ENCODE measurements at places on chromosomes 1 and 21.

DNA sequence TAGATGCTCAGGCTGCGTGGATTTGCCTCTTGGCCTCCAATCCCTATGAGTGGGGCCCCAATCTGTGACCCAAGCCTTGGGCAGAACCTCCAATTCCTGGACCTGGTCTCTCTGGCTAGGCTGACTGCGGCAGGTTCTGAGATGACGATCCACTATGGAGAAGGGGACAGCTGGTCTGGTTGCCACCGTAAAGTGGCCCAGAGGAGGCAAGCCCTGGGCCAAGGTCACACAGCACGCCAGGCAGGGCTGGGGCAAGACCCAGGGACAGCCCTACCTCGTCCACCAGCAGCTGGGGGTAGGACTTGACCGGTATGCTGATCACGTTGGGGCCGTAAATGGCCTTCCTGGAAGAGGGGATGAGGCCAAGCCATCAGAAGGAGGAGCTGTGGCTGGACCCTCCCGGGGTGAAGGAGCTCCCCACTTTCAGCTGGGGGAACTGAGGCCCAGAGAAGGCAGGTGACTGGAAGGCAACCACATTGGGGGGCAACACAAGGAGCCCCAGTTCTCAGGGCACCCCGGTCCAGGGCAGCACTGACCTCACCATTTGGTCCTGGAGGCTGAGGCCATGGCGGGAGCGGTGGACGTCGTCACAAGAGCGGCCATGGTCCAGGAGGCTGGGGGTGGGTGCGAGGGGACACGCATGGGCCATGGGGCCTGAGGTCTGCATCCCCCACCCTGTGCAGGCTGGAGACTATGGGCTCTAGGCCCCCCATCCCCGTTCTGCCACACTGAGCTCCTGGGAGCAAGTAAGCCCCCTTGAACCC lies 9.8 kb downstream of the ATP13A2 start:
- DNase-seq: no peak

GRCh38 chr21:46028573-46029091 lies 47.1 kb downstream of the COL6A1 start:
- DNase-seq: no peak

GRCh38 chr1:178536844-178537371 lies 24.0 kb downstream of the TEX35 start:
- DNase-seq: no peak

- no peak for DNase-seq
Measured at GRCh38 chr1:247441606-247442005, 16.3 kb downstream of the OR2B11 start.

GRCh38 chr1:110361856-110362255 lies 22.7 kb downstream of the RBM15 start:
- no peak for DNase-seq

DNA sequence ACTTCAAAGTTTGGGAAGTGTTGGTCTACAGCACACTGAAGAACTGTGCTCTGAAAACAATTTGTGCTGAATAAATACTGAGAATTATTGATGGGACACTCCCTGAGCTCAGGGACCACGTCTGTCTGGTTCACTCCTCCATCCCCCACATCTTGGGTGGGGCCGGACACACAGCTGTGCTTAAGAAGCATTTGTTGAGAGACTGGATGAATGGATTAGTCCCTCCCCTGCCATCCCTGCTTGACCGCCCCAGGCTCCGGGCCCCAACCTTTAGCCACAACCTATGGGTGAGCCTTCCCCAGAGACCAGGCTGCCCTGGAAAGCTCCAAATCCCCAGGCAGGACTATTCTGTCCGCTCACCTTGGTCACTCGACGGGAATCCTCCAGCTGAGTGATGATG lies 7.5 kb downstream of the TRIM63 start:
- no peak for DNase-seq

GRCh38 chr1:72693376-72693775 lies 411.0 kb upstream of the NEGR1 start:
- DNase-seq: no peak

DNA sequence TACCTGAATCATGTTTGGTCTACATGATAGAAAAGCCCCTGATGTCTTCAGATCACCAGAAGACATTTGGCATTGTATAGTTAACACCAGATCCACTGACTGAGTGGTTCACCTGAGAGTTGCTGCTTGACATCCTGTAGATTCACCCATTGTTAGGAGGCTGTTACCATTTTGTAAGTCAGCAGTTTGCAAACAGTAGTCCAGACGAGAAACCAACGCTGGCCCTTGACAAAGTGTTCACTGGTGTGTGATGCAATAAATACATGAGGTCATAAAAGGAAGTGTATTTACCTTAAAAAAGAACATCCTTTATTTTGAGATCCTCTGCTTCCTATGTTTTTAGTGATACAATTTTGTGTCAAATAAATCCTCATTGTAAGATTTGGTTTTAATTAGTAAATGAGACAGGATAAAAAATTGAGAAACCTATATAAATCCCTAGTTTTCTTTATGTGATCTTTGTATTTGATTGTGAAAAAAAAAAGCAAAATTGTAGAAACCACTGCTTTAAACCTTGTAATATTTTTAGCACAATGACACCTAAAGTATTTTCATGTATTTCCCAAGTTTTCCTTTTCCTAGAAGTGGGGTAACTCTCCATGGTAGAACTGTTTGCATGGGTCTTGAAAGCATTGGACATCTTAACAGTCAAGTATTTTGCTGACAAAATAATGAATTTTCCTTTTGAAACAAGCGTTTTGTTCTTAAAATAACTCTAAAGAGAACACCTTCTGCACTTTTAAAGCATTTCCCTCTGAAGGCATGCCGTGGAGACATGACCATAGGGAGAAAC lies 204.3 kb downstream of the FGGY start:
- no peak for DNase-seq

GRCh38 chr1:230368363-230368762 lies 57.8 kb downstream of the PGBD5 start:
- DNase-seq: no peak

GRCh38 chr1:176073524-176074157 lies 133.4 kb downstream of the COP1 start:
- peak; percentile 35 for DNase-seq

- DNase-seq: no peak
Measured at GRCh38 chr1:180929389-180929788, 16.7 kb downstream of the KIAA1614 start.

GRCh38 chr1:175319912-175320230 lies 127.3 kb upstream of the KIAA0040 start:
- DNase-seq: no peak

DNA sequence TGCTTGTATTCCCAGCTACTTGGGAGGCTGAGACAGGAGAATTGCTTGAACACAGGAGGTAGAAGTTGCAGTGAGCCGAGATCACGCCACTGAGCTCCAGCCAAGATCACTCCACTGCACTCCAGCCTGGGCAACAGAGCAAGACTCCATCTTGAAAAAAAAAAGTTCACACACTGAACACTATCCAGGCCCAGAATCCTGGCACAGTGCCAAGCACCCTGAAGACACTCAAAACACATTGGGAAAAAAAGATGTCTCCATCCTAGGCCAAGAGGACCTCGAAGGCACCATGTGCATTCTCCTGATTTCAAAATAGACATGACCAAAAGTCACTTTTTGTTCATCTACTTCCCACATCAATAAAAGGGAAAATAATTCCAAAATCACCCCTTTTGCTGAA lies 38.7 kb downstream of the SLC9A1 start:
- DNase-seq: no peak

GRCh38 chr1:194477908-194478307 lies 1291.5 kb upstream of the B3GALT2 start:
- no peak for DNase-seq

GRCh38 chr1:86318436-86318835 lies 77.7 kb downstream of the ODF2L start:
- DNase-seq: no peak

Data from activated T-cell treated with anti-CD3 and anti-CD28 coated beads, Interleukin-2, amount 50 U/mL, for 72 hours (primary cell).